ENCODE measurements at places on chromosomes 1 and 21.

DNA sequence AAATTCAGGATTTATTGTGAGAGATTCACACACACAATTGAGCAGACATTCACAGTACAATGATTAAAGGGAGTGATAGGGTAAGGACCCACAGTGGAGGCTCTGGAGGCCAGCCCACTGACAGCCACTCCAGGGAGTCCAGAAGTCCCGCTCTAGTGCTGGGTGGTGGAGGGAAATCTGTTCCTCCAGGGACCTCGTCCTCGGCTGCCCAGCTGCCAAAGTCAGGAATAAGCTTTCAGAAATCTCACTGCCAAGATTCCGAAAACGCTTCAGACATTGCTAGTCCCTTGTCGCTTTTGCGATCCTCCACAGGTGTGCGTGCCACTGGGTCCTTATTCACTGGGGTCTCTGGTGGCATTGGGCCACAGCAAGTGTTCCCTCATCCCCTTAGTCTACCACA lies 2.3 kb downstream of the MX1 start:
- no peak for DNase-seq

DNA sequence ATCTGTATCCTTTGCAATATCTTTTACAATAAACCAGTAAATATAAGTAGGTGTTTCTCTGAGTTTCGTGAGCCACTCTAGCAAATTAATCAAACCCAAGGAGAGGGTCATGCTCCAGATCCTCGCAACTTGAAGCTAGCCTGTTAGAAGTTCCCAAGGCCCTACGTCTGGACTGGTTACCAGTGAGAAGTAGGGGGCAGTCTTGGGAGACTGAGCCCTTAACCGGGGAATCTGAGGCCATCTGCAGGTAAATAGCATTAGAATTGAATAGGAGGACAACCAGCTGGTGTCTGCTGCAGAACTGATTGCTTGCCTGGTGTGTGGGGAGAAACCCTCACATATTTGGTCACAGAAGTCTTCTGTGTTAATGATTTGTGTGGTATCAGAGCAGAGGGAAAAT lies 190.5 kb downstream of the RYR2 start:
- DNase-seq: no peak

- DNase-seq: no peak
Measured at GRCh38 chr21:45464309-45464708, 59.3 kb downstream of the COL18A1 start.

DNA sequence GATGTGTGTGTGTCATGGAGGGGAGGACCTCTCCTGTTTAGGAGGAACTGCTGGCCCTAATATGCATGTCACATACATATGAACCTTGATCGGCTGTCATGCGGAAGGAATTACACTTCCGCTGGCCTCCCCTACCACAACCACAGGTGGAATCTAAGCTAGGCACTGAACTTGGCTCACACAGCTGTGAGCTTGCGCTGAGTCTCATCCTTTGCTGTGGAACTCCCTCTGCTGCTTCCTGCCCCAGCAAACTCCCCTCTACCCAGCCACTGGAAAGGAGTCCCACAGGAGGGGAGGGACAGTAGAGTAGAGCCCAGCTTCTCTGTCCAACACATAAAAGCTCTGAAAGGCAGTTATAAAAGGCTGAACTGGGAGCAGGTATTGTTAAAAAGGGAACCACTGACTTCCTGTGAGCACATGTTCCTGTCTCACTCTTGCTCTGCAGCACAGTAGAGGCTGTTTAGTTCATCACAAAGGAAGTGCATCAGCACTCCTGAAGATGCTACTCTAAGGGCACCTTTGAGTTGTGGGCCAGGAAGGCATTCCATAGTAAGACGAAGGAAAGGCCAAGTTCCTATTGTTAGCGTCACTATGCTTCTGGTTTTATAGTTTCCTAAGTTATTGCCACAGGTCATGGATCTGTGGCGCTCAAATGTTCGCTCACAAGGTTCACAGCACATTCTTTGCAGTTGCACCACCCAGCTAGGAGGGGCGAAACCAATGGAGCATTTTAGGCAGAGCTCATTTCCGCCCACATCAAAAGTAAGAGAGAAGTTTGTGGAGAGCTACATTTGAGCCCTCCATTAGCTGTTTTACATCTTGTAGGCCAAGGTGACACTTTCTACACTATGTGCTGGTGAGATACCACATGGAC lies 17.7 kb upstream of the PTPRC start:
- DNase-seq: peak; percentile 52

- DNase-seq: no peak
Measured at GRCh38 chr21:41197582-41197981, 29.6 kb downstream of the BACE2 start.

GRCh38 chr1:100458661-100459357 lies 79.1 kb upstream of the GPR88 start:
- DNase-seq: no peak

DNA sequence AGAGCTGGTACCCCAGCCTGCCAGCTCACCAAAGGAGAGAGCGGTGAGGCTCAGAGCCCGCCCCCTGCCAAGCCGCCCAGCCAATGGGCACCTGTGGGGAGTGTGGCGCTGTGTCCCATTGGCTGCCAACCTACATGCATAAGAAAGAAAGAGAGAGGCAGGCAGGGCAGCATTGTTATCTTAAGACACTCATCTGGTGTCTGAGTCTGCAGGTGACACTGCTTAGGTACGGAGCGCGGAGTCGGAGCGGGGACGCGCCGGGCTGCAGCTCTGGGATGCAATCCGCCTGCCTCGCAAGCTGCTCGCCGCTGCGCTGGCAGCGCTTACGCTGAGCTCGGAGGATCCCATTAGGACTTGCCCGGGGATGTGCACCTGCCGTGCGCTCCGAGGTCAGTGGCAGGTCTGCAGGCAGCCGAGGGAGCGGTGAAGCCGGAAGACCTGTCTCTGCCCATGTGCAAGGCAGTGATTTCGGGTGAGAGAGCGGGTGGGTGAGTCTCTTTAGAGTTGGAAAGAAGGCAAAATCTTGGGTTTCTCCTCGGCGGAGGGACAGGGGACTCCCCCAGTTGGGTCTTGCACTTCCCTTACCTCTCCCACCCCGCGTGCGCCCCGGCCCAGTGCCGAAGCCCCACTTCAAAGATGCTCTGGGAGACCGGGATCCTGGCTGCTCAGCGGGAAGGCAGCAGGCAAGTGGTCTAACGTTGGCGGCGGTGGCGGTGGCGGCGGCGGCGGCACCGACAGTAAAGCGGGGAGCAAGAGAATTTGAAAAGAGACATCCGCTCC lies at the start of gene BRINP2:
TSS of gene BRINP2 (plus strand) at position 203 of the 780 bp plus-strand sequence. CDS start 58,919 bp downstream, outside the sequence.
- DNase-seq: no peak

DNA sequence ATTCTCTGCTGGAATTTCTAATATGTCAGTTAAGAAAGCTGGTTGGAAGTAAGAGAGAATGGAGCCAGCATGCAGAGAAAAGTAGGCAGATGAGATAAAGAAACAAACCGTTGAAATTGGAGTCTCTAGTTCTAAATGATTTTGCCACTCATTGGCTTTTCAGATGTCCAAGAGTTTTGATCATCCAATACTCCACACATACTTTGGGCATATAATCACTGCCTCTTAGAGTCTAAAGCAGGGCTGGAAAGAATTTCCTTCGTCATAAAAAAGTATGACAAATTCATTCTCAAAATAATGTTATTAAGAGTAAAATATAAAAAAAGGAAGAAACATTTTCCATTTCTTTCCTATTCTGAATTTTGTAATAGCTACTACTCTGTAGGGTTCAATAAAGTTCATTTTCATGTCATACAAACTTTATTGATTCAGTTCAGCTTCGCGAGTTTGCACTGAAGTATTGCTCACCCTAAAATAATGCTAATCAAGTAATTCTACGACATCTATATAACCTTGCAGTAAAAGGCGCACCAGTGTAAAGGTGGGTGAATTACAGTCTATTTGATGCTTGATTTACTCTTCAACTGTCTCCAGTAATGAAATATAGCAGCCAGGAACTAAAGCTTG lies 1556.6 kb downstream of the NCAM2 start:
- no peak for DNase-seq

DNA sequence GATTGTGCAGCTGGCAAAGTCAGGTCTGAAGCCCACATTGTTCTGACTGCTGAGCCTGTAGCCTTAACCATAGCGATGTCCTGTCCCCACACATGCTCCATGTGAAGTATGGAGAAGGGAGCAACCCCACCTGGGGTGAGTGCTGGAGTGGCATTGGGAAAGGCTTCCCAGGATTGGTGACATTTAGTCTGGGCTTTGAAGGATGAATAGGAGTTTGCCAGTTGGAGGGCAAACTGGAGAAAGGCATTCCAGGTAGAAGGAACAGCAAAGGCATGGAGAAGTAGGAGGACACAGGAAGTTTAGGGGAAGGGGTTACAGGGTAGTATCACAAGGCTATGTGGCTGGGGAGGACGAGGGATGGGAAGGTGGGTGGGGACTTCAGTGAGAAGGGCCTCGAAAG lies 7.3 kb upstream of the LDLRAP1 start:
- DNase-seq: no peak

DNA sequence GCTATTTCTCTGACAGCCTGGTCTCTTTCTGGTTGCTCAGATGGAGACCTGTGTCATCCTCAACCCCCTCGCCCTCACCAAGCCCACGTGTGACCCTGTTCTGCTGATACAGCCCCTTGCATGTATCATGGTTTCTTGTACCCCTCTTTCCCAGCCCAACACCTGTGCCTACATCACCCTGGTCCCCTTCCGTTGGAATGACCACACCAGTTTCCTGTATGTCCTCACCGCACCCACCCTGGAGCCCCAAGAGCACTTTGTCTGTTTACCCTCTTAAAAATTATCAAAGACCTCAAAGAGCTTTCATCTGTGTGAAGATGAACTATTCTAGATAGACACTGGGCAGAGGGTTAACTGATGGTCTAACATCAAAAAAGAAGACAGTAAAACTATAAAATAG lies 179.5 kb downstream of the GALNT2 start:
- no peak for DNase-seq

DNA sequence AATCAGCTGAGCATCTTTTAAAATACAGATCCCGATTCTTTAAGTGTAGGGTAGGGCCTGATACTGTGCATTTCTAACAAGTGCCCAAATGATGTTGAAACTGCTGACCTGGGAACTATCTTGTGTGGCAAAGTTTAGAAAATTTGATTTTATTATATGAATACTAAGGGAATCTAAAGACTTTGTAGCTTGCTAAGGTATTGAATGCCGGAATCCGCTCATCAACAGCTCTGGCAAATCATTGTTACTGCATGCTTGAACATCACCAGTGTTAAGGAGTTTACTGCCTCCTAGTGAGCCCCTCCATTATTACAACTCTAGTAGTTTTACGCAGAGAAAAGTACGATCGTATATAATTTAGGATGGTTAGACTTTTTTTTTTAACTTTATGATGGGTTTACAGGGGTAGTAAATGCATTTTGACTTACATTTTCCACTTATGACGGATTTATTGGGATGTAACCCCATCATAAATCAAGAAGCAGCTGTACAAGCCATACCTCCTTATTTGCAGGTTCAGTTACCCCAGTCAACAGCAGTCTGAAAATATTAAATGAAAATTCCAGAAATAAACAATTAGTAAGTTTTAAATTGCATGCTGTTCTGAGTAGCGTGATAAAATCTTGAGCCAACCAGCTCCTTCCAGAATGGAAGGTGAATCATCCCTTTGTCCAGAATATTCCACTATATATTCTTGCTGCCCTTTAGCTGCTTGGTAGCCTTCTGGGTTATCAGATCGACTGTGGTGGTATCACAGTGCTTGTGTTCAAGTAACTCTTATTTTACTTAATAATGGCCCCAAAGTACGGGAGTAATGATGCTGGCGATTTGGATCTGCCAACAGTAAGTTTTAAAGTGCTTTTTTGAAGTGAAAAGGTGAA lies 892 bp downstream of the TYW3 start:
- peak; percentile 11 for DNase-seq

Measured in activated T-cell treated with anti-CD3 and anti-CD28 coated beads, Interleukin-2, amount 50 U/mL, for 4 hours (primary cell).